ENCODE measurements at places on chromosomes 1 and 21.

- DNase-seq: no peak
Measured at GRCh38 chr1:9410737-9411297, 118.1 kb downstream of the SPSB1 start.

- DNase-seq: no peak
Measured at GRCh38 chr1:167288390-167289074, 67.8 kb downstream of the POU2F1 start.

DNA sequence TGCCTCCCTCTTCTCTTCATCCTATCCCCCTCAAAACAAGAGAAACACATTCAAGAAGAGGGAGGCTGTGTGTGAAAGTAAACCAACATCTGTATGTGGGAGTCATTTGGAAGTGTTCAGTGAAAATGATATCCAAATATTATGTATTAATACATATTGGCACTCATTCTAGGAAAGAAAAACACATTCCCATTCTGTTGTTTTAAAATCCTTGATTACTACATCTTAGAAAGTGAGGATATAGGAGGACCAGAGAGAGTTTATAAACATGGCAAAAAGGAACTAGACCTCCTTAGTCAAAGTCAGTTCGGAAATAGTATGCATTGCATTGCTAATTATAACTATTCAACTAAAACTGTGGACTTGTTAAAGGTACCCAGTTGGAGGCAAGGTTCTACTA is 786.6 kb downstream of the ADGRL2 start:
- DNase-seq: no peak

DNA sequence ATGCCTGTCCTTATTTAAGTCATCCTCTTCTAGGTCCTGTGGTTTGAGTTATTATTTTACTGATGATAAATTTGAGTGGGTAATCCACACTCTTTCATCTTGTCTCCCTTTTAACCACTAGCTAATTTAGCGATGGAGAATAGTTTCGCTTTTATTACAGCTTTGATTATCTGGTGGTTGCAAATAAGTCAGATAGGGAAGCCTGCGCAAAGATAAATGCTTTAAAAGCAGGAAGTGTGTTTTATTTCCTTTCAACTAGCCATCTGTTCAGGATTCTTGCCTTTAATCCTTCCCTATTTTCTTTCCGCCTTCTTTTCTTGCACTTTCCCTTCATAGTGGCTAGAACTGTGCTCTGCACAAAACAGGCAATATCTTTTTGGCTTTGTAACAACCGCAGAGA is 129.0 kb downstream of the TGFB2 start:
- DNase-seq: no peak

GRCh38 chr1:181251001-181251712 is 162.7 kb downstream of the IER5 start:
- no peak for DNase-seq

- no peak for DNase-seq
Measured at GRCh38 chr1:109784551-109785252, 21.0 kb upstream of the EPS8L3 start.
